ENCODE measurements at places on chromosomes 2 and 18. TPM values are rescaled to one million over a fixed set of nuclear protein-coding genes. Genes with fewer than 3 reads are reported as not detected.

Gene L3MBTL4
- total RNA-seq, result not detected

Gene EN1
- total RNA-seq, result 0.87 TPM

Gene MRPS9
- 32.4 TPM for total RNA-seq

Gene ARL4C
- 55.9 TPM for total RNA-seq

Gene LNPK
- 8.3 TPM for total RNA-seq

Gene ZNF521
- total RNA-seq, result not detected

Gene LAMA1
- 0.17 TPM for total RNA-seq
